Activated CD4-positive, alpha-beta memory T cell treated with anti-CD3 and anti-CD28 coated beads, Interleukin-2, amount 10 ng/mL, durations not matched to agents 7 days and 5 days (primary cell): ENCODE measurements at places on chromosomes 1 and 21.

DNA sequence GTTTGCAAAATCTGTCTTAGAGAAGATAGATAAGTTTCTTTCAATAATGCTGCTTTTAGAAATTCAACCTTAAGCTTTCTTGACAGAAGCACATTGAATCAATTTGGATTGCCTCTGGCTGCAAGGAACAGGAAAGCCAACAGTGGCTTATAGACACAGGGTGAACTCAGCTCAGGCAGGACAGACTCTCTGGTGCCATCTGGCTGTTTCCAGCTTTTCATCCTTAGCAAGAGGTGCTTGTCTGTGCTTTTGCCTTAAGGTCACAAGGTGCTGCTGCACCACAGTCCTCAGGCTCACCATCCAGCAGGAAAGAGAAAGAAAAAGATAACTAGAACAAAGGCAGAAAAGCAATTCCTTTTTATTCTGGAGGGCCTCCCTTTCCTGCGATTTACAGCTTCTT lies 93.7 kb upstream of the ETS2 start:
- DNase-seq = no peak

GRCh38 chr1:76106251-76106650 lies 31.7 kb downstream of the ST6GALNAC3 start:
- no peak for DNase-seq

DNA sequence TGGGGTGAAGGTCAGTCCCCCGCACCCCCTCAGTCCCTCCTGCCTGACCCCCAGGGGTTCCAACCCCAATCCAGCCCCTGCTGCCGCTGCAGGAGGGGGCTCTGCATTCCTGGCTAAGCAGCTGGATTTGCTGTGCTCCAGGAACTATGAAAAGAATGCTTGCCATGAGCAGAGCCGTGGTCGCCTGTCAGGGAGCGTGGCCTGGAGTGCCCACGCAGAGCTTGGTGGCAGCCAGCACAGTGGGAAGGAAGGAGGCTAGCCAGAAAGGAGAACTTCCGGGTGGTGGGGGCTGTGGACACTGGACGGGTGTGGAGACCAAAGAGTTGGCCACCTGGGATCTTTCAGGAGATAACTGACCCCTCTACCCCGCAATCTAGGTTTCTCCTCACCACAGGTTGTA lies 5.6 kb downstream of the COL8A2 start:
- DNase-seq = no peak

DNA sequence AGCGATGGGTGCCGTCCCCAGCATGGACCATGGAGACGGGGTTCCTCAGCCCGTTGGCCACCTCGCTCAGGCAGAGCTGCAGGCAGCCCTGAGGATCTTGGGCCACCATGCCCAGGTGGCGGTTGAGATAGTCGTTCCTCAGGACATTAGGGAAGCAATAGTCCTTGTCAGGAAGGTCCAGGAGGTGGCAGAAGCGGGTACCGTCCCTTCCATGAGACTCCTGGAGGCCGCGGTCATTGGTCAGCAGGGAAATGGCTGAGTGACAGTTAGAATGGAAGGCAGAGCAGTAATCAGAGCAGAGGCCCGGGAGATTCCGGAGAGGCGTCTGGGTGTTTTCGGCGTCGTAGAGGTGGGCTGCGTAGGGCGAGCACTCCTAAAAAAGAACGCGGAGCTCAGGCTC lies 4.1 kb downstream of the HHIPL2 start:
- no peak for DNase-seq

DNA sequence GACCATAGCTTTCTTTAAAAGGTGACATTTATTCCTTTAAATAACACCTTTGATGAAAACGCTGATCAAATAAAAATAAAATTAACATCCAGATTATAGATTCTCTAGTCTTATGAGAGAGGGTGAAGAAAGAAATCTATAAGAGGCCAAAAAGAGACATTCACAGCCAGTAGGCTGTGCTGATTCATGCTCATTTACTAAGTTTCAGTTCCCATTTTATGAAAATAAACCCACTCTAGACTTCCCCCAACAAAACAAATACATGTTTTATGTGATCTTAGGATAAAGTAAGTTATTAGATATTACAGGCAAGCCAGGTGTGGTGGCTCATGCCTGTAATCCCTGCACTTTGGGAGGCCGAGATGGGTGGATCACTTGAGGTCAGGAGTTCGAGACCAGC lies 21.1 kb downstream of the ESRRG start:
- no peak for DNase-seq

- DNase-seq = no peak
These were observed 5.9 kb downstream of the GNAT2 start for GRCh38 chr1:109613361-109614147.

DNA sequence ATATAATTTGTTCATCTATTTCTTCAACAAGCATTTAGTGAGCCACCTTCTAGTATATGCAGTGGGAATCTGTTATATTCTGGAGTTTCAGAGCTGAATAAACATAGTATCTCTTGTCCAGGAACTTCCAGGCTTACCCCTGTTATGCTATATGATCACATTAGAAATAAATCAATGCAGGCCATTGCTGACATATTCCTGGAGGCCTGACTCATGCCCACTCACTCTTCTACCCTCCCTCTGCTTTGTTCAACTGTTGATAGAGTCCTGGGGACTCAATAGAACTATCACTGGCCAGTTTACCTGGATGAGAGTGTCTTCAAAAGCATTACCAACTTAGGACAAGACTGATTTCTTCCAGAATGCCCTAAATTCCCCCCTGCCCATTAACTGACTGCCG lies 29.3 kb upstream of the SRSF10 start:
- no peak for DNase-seq

GRCh38 chr1:182762536-182762935 lies 27.0 kb upstream of the NPL start:
- no peak for DNase-seq

- no peak for DNase-seq
These were observed 11.0 kb downstream of the ANKRD35 start for GRCh38 chr1:145874646-145875045.

DNA sequence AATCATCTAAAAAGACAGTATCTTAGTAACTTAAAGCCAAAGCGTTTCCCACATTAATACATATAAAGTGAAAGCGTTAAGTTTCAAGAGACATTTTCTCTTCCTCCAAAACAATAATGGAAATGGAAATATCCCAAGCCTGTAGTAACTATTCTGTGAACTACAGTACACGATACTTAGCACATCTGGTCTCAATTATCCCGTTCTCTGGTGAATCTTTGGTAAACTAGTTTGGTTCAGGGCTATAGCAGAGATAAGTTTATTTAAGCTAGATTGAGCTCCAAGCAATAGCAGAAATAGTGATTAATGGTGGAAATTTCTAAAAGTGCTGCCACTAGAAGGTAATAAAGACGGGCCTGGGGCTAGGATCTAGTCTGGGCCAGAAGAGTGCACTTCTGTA lies 55.2 kb downstream of the PCNX2 start:
- no peak for DNase-seq

DNA sequence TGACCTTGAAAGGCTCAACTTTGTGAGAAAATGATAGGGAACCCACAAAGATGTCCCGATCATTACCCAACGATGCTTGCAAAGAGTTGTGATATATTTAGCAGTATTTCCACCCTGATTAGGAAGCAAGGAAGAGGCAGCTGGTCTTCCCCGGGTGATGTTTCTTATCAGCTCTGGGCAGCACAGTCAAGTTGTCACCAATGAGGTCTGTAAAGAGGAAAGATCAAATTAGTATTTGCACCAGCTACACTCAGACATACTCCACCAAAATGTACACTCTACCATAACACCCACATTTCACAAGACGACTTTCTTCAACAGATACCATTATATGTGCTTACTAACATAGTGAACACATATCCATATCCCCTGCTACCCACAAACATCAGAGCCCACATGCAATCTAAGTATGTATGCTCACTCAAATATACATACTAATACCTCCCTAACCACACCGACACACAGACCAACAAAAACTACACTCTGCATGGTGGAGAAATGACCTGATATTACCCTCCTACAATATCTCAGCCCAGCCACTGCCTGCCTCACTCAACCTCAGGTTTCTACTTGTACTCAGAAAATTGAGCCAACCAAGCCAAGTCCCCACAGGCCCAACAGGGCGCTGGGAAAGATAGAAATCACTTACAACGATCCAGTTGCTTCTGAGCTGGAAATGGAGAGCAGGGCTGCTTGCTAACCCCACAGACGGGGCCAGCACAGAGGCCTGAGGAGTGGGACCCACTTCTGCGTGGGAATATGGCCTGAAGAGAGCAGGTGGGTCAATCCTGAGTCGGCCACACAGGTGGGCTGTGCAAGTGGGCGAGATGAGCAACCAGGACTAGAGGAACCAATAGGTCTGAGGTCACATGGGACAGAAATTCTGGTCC lies 4.6 kb upstream of the BTG2 start:
- DNase-seq = no peak

GRCh38 chr1:52032785-52033131 lies 852 bp downstream of the KTI12 start:
- DNase-seq = peak; percentile 30

DNA sequence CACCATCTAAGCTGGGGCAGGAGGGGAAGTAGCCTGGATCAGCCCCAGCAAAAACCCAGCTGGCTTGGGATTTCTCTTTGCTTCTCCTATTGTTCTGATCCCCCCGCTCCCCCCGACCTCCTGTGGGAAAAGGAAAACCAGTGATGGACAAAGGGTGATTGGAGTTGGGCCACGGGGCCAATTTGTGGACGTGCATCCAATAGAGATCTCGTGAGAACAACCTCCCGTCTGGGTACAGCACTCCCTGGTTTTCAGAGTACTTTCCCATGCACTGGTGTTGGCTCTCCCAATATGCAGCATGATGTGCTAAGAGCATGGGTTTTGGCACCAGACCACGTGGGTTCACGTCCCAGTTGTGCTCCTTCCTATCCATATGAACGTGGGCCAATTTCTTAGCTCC lies 9.0 kb downstream of the BLACAT1 start:
- no peak for DNase-seq
